ENCODE measurements at places on chromosomes 4 and X.

GRCh38 chr4:137703195-137703594 is 170.9 kb upstream of the PCDH18 start:
- no peak for DNase-seq

DNA sequence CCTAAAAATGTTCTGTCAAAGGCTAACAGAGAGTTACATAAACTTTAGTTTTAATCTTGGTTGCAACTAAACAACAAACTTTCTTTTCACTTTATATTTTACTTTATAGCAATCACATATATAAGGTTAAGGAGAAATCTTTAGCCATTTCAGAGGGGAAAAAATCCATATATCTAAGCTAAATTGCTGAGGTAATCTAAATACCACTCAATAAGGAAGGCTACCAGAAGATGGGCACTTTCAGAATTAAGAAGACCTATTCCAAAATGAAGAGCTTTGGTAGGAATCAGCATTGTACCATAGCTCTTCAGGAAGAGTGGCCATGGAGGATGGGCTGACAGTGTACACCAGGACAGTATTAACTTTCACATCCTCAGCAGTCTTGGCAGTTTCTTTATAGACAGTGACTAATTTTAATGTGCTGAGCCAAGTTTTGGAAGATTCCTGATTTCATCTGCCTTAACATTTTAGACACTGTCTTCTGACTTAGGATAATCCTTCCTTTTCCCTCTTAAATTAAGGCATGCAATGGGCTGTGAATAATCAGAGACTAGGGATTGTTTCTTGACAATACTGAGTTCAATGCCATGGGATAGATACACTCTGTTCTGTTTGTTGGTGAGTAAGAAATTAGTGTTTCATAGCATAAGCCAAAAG is 7.1 kb downstream of the FAT4 start:
- peak; percentile 60 for DNase-seq

DNA sequence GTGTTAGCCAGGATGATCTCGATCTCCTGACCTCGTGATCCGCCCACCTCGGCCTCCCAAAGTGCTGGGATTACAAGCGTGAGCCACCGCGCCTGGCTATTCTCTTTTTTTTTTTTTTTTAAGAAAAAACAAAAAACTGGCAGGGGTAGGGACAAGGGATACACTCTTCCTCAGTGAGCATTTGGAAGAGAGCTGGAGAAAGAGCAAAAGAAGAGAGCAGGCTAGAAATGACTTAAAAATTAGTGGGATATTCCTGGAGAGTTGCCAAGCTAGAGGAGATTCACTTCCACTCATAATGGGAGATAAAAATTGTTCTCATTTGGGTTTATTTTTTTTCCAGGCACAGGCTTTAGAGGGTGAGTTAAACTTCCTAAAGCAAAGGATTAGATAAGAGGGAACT is 140.0 kb upstream of the SCML1 start:
- no peak for DNase-seq

GRCh38 chr4:165450871-165451270 is 72.1 kb downstream of the CPE start:
- DNase-seq, result no peak

DNA sequence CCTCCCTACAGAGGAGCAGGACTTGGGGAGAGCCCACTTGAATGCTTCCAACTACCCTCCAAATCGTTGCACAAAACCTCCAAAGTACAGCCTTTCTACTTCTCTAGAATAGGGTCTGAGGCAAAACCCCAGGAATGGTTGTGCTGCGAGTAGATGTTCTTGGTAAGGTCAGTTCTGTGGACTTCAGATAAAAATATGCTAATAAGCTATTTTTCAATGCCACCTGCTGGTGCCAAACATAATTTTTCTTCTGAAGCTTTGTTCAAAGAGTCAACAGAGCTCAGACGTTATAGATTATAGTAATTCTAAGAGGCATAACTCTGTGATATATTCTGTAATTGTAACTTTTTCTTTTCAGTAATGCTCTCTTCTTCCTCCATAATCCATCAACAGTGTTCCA is 425.7 kb downstream of the GPAT3 start:
- peak; percentile 36 for DNase-seq

DNA sequence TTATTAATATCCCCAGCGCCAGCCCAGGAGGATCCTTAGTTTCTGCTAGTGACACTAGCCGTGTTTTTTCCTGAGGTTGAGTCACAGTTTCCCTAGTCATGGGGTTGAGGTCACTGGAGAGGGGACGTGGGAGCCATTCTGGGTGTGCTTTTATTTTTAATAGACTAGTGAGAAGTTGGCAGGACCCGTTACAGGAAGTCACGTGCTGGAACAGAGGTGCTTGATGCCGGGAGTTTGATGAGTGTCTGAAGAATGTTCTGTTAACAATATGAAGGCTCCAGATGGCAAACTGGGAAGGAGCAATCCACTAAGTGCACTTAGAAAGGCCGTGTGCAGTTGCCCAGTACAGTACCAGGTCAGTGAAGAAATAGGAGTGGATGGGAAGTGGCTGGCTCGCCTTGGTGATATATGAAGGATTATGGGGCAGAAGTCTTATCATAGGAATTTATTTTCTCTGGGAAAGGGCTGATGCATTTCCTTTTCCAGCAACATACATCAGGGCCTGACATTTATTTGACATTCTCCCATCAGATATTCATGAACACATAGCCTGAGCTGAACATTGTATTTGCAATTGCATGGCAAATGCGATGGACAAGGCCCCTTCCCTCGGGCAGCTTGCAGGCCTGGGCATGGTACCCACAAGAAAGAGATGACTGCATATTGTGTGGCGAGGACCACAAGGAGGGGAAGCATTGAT is 291.8 kb downstream of the FBXW7 start:
- DNase-seq, result no peak

DNA sequence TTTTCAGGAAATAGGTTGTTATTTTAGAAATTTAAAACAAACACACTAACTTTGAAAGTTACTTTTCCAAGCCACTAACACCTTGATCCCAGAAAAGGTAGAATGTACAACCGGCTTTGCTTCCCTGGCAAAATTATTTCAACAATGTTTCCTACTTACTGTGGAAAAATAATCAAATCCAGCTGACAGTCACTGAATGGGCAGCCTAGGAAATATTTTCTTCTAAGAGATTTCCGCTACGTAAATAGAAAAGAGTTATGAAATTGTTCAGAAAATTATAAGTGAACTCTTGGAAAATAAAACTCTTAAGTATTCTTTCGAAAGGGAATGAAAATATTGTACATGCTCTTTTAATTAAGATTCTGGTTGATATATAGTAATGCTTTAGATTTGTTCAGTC is 195.7 kb downstream of the GASK1B start:
- peak; percentile 9 for DNase-seq

- no peak for DNase-seq
These were observed 83.0 kb downstream of the LRP2BP start for GRCh38 chr4:185312699-185313098.

DNA sequence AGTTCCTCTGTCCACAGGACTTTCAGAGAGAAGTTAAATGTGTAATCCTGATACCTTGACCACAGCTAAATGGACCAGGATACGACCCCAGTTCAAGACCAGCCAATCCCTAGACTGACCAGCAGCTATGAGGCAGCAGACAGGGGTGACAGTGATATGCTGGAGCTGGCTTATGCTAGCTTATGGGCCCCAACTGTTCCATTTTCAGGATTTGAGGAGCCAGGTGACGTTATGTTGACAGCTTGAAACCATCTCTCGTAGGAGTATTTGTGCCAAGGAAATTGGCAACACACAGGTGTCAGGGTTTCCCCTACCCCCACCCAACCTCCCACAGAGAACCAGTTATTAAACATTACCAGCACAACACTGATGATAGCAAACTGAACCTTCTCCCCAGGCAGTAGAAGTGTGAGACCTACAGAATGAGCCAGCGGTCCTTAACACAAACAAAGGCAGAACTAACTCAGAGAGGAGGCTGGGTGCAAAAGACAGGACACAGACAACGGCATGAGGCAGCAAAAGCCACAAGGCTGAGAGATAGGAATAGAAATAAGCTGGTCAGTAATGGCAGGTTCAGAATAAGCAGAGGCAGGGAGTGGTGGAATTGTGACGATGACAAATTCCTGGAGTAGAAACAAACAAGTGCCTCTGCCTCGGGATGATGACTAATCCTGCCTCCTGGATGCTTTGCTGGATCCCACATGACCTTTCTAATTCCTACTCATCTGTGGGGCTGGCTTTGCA is 85.6 kb upstream of the CPEB2 start:
- DNase-seq, result peak; percentile 9

DNA sequence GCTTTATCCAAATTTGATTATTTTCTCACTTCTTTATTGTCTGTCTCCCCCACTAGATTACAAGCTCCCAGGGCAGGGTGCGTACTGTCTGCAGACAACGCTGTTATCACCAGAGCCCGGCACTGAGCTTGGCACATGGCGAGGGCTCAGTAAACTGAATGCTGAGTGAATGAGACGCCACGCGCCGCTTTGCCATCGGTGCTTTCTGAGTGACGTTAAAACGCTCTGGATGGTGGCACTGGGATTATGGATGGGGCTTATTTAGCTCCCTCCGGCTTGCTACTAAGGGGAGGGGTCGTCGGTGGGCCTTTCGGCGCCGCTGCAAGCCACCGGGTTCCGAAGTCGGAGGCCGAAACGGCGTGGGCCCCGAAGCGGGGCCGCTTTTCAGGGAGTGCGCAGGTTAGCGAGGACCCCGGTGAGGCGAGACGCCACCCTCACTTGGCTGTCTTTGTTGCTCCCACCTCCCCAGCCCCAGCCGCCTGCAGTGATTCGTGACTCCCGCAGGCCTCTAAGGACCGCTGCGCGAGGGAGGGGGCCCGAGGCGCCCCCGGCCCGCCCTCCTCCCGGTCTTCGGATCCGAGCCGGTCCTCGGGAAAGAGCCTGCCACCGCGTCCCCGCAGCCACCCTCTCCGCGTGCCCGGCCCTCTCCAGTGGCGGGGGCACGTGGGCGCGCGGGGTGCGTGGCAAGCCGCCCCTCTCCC is 569 bp upstream of the FHL1 start:
- no peak for DNase-seq

DNA sequence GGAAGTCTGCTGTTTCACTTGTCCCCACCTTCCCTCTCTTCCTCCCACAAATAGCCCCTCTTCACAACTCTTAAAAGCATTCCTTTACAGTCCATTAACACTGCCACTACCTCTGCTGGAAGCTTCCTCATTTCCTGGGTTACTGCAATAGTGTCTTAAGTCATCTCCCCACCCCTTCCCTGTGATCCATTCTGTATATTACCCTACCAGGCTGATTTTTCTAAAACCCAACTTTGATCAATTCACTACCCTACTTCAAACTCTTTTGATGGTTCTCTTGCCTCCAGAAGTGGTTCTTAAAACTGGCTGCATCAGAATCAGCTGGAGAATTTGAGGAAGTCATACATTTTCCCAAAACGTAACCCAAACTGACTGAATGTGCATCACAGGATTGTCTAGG is 8.8 kb upstream of the XIAP start:
- no peak for DNase-seq

DNA sequence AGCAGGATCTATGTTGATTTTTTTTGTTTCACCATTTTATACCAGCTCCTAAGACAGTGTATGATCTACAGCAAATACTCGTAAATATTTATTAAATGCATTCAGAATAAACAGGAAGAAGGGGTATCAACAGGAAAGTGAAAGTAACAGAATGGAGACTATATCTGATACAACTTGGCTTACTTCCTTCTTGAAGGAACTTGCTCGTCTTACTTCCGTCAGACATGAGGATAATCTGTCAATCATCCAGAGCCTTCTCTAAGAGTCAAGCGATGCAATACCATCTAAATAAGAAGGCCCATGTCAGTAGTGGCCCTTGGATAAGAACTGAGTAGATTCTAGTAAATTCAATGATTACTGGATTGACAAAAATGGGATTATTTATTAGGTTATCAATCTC is 84.2 kb downstream of the CAMK2D start:
- DNase-seq, result no peak

DNA sequence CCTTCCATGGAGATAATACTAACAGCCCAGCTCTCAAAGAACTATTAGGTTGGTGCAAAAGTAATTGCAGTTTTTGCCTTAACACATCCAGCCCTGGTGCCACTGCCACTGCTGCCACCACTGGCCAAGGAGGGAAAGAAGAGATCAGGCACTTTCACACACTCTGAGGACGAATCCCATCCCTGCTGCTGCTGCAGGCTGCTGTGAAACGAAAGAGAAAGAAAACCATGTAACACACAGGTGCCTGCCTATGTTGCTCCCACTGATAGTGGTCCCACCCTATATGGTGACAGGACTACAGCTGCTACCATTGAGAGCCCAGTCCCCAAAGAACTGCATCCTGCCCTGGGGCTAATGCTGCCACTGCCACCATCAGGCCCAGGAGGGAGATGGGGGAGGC is 35.1 kb downstream of the TMLHE start:
- DNase-seq, result no peak

- DNase-seq, result peak; percentile 33
These were observed 145.4 kb upstream of the HUWE1 start for GRCh38 chrX:53831662-53832635.

Data from GM03348 (cell line).